Activated gamma-delta T cell treated with Interleukin-2 at 50 U/mL for 16 hours (primary cell): ENCODE measurements at places on chromosomes 4 and X.

DNA sequence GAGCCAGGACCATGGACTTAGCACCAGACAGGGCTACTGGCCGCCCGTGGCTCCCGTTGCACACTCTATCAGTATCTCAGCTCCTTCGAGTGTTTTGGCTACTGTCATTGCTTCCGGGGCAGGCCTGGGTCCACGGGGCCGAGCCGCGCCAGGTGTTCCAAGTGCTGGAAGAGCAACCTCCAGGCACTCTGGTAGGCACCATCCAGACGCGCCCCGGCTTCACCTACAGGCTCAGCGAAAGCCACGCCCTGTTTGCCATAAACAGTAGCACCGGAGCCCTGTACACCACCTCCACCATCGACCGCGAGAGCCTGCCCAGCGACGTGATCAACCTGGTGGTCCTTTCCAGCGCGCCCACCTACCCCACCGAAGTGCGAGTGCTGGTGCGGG lies 1.6 kb downstream of the FAT4 start:
- DNase-seq, result no peak

DNA sequence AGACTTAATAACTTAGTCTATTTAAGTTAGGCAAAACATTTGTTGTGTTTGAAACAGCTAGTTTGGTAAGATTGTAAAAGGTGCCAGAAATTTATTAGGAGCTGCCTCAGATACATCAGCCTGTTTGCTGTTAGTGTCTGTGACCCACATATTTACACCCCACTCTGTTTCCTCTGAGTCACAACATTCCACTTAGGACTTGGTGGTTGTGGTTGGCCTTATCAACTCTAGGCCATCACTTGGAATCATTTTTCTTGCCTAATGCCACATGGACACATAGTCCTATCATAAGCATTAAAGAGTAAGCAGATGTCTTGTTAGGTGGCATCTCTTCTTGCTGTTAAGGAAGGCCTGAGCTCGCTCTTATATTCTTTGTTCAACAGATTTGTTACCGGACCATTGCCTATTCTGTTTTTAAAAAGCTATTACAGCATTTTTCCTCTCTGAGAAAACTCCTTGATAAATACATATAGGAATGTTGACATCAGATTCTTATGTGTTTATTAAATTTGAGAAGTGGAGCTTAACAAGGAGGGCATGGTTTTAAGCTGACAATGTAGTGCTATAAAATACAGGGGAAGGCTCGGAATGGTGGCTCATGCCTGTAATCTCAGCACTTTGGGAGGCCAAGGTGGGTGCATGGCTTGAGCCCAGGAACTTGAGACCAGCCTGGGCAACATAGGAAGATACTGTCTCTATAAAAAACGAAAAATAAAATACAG lies 51.2 kb upstream of the PGRMC2 start:
- no peak for DNase-seq

GRCh38 chrX:73831500-73831899 lies 268.5 kb downstream of the CHIC1 start:
- DNase-seq, result no peak

DNA sequence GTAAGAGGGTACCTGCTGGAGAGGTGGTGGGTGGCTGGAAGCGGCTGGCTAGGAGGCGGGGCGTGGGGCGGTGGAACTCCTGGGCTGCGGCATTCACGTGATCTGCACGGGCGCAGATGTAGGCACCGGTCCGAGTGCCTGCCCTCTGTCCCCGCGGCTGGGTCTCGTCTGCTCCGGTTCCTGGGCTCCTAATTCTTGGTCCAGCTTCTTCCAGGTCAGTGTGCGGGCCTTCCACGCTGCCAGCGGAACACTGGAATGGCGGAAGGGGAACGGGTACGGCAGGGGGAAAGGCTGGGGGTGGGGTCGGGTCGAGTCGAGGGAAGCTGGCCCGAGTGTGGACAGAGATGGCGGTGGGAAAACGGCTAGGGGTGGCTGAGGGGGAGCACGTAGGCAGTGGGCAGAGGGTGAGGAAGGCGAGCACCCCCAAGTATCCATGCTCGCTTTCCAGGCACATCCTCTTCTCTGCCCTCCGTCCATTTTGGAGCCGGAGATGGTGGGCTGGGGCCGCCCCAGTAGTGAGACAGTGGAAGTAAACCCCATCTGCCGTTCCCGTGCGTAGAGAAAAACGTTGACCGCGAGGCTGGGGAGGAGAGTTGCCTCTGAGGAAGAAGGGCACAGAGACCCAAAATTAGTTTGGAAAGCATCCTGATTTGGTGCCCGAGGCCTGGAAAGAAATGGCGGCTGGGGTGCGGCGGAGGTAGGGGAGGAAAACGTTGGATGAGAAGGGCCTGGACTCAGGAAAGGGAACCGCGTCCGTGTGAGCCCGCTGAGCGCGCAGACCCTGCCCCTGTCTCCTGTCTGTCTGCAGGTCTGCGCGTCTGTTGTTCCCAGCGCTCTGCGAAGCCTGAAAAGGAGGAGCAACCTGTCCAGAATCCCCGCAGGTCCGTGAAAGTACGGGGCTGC lies at the start of gene TCEAL4:
Gene TCEAL4, plus strand, starts transcription at position 105 of the 903 bp plus-strand sequence. CDS start 1,161 bp downstream, outside the sequence.
- DNase-seq, result peak; percentile 21

- peak; percentile 30 for DNase-seq
Observed at GRCh38 chrX:149829751-149830191, 48.0 kb downstream of the MAGEA9 start.

DNA sequence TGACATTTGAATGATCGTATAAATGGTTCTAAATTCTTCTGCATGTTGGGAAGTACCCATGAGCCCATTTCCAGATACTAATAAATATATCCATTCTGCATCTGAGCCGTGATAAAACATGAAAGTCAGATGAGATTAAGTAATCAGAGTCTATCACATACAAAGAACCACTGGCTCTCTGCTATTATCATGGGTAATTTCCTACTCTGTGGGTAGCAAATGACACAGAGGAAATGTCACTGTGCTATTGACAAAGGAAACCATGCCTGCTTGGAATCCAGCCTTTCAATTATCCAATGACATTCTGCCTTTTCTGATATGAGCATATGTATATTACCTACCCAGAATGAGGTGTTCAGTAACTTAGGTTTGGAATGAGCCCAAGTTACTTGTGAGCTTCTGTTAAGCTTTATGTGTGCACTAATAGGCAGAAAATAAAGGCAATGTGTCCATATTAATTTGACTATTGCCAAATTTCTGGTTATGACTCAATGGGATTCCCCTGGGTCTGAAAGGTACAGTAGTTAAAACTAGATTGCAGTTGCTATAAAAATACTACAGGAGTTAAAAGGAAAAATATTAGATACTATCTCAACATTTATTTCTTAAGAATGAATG lies 238.7 kb upstream of the KCNIP4 start:
- no peak for DNase-seq
